NCI-H1105 (cell line): ENCODE measurements at places on chromosomes 7 and 10.

DNA sequence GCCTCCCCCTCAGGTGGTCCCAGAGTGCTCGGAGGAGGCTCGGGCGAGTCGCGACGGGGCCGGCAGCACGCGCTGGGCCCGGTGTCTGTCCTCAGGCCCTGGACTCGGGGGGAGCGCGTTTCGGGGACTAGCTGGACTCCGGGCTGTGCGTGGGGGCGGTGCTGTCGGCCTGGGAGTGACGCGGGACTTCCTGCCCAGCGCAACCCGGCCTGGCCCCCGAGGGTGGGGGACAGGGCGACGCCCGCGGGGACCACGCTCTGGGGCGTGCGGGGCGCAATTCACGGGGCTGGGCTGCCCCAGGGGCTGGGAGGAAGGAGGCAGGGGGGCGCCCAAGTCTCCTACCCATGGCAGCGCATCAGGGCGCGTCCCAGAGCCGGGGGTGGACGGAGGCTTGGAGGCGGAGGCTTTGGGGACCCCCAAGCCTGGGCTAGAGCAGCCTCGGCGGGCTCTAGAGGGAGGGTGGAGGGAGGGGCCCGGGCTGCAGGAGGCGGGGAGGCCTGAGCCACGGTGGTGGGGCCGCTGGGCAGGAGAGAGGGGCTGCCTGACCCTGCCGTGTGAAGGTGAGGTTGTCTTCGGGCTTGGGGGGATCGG is 2.3 kb upstream of the VENTX start:
- DNase-seq = no peak

GRCh38 chr7:90708841-90709317 is 112.8 kb downstream of the CDK14 start:
- DNase-seq = no peak

DNA sequence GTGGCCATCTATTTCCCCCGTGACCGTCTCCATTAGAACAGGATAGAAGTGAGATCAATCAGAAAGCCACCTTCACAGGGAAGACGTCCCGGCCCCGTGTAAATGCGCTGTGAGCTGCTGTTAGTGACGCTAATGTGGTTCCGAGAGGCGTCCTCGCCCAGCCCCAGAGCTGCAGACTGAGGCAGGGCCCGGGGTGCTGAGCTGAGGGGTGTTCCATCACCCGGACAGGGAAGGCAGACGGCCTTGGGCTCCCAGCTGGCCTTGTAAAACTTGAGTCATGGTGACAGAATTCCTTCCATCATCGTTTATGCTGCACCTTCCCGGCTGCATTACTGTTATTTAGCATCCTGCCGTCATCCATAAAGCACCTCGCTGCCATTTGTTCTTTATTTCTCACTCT is 195.3 kb upstream of the CTBP2 start:
- no peak for DNase-seq

DNA sequence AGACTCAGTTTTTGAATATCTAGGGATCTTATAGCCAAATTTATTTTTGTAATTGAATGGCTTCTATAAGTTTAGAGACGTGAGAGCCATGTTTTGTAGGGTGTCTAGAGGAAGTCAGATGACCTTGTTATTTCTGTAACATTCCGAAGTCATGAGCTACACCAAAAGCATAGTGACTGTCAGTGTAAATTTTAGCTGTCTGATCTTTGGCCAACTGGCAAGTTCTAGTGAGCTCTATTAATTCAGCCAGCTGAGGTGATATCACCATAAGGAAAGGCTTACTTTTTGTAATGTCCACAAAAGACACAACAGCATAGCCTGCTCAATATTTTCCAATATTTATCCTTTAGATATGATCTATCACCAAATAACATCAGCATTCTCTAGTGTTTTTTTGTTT is 9.9 kb upstream of the NT5C3A start:
- DNase-seq = no peak

DNA sequence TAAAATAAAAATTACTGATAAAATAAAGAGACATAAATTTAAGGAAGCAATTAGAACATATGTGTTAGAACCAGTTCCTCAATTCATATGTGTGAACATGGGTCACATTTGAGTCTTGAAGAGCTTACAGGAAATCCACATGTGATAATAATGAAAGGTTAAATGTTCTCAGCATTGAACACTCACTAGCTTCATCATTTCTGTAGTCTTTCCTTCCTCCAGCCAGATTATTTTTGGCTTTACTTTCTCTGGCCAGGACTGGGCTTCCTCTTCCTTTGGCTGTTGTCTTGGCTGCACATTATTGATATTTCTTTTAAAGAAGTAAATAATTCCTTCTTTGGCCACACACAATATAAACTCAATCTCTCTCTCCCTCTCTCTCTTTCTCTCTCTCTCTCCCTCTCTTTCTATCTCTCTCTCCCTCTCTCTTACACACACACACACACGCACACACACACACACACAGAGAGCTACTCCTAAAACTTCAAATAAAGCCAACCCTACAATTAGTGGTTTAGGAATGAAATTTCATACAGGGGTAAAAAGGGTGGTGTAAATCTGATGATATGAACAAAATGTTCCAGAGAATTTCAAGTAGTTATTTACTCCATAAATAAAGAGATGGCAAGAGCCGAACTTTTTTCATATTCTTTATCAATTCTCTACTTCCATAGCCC is 171.2 kb downstream of the REEP3 start:
- DNase-seq = no peak

DNA sequence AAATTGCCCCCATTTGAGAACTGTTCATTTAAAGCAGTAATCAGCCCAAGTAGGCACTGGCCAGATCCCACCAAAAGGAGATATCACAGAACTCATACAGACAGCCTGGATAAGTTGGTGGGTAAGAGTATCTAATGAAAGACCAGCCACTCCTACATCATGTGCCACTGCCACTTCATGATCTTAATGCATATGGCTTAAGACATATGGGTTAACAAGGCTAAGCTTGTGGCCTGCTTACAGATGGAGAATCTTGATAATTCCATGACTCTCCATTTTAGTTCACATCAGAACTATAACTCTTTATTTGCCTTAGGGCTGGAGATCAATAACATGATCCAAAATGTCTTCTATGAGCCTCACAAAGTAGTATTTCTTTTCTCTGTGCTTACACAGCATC is 6.8 kb upstream of the IFIT1B start:
- no peak for DNase-seq

GRCh38 chr7:4959306-4959705 is 319 bp upstream of the MMD2 start:
- no peak for DNase-seq

DNA sequence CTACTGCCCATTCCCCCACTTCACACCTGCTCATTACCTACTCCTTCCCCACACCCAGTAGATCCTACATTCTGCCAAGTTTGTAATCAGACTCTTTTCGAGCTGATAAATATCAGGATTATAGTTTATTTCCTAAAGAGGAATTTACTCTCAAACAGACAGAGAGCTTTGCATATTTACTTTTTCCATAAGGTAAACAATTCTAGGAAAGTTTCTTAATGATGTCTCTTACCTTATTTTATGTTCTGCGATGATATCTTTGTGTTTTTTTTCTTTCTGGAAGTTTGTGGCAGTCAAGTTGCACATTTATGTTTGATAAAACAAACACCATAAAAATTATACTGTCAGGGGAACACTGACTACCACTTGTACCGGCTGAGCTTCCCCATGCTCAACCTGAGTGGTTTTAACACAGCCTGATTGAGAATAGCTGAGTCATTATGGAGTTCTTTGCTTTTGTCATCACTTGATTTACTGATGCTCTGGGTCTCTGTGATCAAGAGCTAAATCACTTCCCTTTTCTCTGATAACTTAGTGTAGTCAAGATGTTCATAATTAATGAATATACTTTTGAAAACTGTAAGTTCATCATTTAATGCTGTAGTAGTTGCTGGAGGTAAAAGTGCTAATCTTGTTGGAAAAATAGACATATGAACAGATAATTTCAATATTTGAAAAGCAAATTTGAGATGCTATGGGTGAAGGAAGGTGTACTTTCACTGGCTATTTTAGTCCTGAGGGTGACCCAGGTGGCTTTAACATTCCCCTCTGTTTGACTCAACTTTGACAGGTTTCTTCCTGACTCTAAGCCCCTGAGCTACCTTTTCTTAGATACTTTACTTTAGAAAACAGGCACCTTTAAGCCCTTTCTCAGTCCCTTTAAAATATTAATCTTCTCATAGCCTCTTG is 1034.5 kb upstream of the LRRTM3 start:
- DNase-seq = no peak

DNA sequence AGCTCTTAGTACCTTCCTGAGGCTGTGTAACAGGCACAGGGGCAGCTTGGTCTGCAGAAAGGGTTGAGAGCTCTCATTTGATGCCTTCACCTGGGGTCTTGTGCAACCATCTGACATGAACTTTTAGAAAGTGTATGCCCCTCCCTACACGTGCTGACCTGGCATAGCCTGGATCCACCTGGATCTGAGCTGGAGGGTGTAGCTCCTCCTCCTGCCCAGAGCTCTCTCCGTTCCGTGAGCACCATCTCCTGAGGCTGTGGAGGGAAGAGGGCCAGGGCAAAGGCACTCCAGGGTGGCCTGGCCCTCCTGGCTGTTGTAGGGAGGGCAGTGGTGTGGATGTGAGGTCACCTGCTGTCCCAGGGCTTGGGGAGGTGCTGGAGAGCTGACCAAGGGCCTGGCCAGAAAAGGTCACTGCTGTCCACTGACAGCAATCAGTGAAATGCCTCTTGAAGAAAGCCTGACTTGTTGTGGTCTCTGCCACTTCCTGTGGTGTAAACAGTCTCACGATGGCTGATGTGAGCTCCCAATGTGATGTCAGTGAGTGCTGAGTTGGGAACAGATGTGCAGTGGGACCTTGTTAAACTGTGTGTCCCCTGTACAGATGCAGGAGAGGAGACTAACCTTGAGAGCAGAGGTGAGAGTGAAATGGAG is 23.0 kb downstream of the AMZ1 start:
- DNase-seq = no peak

DNA sequence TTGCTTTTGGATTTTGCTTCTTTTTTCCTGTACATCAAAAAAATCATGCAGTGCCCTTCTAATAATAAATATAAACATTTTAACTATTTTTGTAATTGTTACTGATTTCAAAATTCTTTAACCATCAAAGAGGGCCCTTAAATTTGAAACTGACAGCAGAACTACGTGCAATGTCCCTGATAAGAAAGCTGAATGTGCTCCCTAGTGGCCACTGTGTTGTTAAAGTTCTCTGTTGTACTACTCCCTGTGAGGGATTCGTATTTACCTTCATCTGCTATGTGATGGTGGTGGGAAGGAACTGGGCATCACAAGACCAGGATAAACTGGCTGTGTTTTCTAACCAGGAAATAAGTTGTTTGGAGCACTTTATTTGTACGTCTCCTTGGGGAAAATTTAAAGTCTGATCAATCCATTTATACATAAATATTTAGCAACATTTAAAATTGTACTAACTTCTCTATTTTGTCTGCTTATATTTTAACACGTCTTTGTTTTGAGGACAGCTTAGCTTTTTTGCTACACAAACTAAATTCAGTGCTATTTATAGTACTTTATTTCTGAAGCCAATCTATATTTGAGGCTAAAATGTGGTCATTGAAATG is 322.4 kb downstream of the HGF start:
- peak; percentile 29 for DNase-seq

DNA sequence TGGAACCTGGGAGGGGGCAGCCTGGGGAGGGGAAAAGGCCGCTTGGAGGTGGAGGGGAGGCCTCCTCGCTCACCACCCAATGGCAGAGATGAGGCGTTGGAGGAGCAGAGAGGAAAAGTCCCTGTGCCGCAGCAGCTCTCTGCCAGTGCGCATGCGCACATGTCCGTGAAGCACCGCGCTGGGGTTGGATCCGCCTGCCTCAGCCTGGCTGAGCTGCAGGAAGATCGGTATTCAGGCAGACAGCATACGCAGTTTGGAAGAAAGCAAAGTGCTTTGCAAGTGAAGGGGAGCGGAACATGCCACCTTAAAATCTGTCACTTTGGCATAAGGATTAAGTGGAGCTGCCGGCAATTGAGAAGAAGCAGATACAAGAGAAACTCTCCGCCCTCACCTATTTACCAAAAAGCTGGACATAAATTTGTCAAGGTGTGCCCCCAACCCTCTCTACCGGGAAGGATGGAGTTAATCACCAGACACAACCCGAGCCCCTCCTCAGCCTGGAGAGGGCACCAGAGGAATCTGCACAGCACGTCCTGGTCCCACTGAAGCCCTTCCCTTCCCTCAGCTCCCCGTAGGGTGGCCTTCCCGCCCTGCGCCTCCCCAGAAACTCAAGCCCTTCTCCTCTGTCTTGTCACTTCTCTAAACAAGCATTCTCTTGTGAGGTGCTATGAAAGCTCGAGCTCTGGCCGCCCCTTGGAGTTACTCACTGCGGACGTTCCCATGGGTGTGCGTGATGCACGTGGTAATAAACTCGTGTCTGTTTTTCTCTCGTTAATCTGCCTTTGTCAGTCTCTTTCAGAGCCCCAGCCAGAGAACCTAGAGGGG is 32.2 kb upstream of the TMEM72 start:
- peak; percentile 42 for DNase-seq

- no peak for DNase-seq
Measured at GRCh38 chr7:76403780-76404494, 5.6 kb downstream of the SSC4D start.

DNA sequence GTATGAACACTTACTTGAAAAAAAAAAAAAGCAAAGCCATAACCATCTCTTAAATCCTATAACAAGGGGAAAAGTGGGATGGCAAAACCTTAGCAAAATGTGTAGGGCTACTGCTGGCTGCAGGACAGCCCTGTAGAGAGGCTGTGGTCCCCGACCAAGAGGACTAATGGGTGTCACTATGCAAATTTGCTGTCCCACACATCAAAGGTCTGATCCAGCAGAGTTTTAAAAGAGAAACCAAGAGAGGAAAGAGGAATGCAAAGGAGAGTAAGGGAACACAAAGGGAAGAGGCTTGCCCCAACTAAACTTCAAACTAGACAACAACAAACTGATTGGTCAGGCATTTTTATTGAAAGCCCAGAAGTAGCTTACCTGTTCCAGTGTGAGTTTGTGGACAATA is 3.1 kb upstream of the ZNRF2 start:
- no peak for DNase-seq

DNA sequence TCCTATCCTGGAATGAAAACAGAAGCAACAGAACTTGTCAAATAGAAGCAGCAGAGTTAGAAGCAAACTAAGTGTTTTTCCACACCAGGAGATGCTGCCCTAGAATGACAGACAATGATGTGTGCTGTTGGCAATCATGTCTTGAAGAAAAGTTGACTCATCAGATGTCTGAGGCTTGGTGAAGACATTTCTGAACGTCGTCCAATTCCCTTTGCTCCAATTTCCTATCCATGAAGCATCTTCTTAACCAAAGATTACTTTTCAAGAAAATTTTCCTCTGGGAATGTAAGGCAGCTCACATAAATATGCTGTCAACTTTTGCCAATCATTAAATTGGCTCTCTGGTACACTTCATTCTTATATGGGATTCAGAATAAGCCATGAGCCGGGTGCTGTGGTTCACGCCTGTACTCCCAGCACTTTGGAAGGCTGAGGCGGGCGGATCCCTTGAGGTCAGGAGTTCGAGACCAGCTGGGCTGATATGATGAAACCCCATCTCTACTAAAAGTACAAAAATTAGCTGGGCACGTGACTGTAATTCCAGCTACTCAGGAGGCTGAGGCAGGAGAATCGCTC is 34.6 kb downstream of the MALSU1 start:
- no peak for DNase-seq
